ENCODE measurements at places on chromosomes 6 and 20. TPM values are rescaled to one million over a fixed set of nuclear protein-coding genes. Genes with fewer than 3 reads are reported as not detected.

The IFT52 gene
- 21.8 TPM for polyA plus RNA-seq

The MLN gene
- 0.86 TPM for polyA plus RNA-seq

The CRISP2 gene
- 0.21 TPM for polyA plus RNA-seq

The TUBB1 gene
- polyA plus RNA-seq, result not detected

The LTB gene
- 6.0 TPM for polyA plus RNA-seq
